Posterior cingulate gyrus (tissue), 11 donors: ENCODE measurements at places on chromosomes 1 and 21.

- no peak for DNase-seq
These were observed 1.0 kb downstream of the OR10K2 start for GRCh38 chr1:158425027-158425426.

- no peak for DNase-seq
These were observed 17.1 kb downstream of the ZP4 start for GRCh38 chr1:237873487-237874211.

- DNase-seq, result peak; percentile 76
These were observed 241.0 kb downstream of the KCNJ6 start for GRCh38 chr21:37675202-37675801.

DNA sequence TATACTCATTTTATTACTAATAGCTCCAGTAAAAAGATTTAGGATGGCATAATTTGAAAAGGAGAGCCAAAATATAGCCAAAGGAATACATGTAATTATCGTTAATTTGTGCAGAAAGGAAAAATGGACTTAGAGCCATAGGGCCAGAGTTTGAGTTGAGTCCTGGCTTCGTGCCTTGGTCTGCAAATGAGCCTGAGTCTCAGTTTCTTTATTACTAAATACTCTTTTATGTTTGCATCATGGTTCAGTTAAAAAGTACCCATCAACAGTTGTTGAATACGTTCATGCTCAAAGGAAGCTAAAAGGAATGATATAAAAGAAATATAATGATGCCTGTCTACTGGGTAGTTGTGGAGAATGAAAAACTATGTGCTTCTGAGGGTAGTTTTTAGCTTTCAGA lies 155.7 kb upstream of the FAM78B start:
- DNase-seq, result no peak

DNA sequence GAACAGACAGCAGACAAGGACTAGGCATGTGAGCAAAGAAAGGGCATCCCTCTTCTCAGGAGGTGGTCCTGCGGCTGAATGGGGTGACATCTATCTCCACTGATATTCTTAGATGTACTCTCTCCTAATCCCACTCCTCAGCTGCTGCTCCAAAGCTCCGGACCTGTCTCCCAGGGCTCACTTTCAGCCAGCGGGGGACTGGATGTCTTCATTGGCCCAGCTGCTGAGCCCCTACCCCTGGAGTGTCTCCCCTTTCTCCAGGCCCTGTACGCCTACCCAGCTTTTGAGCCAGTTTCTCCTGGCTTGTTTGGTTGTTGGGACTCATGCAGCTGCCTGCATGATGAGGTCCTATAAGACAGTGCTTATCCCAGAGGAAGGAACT lies 28.8 kb upstream of the CSF1 start:
- no peak for DNase-seq
